ENCODE measurements at places on chromosomes 11 and 22. TPM values are rescaled to one million over a fixed set of nuclear protein-coding genes. Genes with fewer than 3 reads are reported as not detected.
A peak's percentile ranks its signal among the peaks of the same experiment; 100 is the strongest.

GRCh38 chr11:111759376-111759775 is 6.8 kb downstream of the PPP2R1B start:
- H3K27ac ChIP-seq: no peak overlapping the region
- no peak overlapping the region for H3K4me3 ChIP-seq
- no peaks in the 10 kb centered on the region for H3K27me3 ChIP-seq
- H3K4me1 ChIP-seq: peaks cover 6% of the 10 kb centered on the region
- H3K36me3 ChIP-seq: peaks cover 59% of the 10 kb centered on the region

DNA sequence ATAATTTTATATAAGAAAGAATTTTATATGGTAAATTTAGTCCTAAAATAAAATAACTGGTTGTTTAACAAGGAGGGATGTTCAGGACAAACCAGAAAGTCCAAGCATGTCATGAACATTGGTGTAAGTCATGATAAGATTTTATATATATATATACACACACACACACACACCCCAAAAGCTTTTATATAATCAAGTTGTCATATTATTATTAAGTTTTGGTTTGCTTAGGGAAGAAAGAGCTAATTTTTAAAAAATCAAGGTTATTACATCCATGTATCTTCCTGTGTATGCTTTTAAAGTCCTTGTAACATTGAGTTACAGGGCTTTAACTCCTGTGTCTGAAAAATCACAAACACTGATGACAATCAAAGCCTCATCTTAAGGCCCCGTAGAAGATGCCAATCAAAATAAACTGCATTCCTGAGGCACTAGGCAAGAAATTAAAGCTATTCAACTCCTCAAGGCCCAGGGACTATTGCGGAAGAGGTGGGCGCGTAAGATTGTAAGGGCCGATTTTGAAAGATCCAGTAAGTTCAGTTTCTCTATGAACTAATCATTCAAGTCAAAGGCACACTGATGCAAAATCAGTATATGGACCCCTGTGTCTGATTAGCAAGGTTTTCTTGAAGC is 16.8 kb downstream of the APOL6 start:
- H3K27me3 ChIP-seq: no peaks in the 10 kb centered on the region
- no peak overlapping the region for H3K27ac ChIP-seq
- no peak for DNase-seq
- H3K36me3 ChIP-seq: peaks cover 4% of the 10 kb centered on the region
- peaks cover 6% of the 10 kb centered on the region for H3K4me1 ChIP-seq

GRCh38 chr11:45994371-45995341 is 72.2 kb downstream of the LARGE2 start:
- no peak overlapping the region for H3K27ac ChIP-seq
- H3K27me3 ChIP-seq: no peaks in the 10 kb centered on the region
- no peaks in the 10 kb centered on the region for H3K4me1 ChIP-seq

GRCh38 chr22:40610329-40610850 is 26.1 kb downstream of the MRTFA start:
- no peak overlapping the region for H3K27ac ChIP-seq
- DNase-seq: no peak
- no peak overlapping the region for H3K4me3 ChIP-seq
- no peaks in the 10 kb centered on the region for H3K36me3 ChIP-seq
- no peaks in the 10 kb centered on the region for H3K27me3 ChIP-seq
- peaks cover 11% of the 10 kb centered on the region for H3K4me1 ChIP-seq

DNA sequence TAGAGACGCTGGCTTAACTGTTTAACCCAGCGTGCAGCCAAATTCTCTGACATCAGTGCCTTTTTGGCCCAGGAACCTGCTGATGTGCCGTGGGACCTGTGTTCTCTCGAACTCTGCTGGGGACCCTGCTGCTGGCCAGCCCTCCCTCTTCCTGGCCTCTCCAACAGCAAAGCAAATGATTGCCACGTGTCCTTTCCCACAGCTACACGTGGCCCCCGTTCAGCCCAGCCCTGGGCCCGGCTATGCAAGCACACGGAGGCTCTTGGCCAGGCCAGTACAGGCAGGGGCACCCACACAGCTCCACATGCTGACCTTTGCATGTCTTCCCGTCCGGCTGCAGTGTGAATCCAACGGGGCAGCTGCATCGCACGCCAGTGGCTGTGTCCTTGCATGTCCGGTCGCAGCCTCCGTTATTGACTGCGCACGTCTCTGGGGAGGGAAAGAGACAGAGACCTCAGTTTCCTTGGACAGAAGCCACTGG is 51.6 kb upstream of the TTLL12 start:
- no peaks in the 10 kb centered on the region for H3K27me3 ChIP-seq
- no peak overlapping the region for H3K27ac ChIP-seq
- no peaks in the 10 kb centered on the region for H3K4me1 ChIP-seq
- H3K4me3 ChIP-seq: no peak overlapping the region
- H3K36me3 ChIP-seq: no peaks in the 10 kb centered on the region
- no peak for DNase-seq

DNA sequence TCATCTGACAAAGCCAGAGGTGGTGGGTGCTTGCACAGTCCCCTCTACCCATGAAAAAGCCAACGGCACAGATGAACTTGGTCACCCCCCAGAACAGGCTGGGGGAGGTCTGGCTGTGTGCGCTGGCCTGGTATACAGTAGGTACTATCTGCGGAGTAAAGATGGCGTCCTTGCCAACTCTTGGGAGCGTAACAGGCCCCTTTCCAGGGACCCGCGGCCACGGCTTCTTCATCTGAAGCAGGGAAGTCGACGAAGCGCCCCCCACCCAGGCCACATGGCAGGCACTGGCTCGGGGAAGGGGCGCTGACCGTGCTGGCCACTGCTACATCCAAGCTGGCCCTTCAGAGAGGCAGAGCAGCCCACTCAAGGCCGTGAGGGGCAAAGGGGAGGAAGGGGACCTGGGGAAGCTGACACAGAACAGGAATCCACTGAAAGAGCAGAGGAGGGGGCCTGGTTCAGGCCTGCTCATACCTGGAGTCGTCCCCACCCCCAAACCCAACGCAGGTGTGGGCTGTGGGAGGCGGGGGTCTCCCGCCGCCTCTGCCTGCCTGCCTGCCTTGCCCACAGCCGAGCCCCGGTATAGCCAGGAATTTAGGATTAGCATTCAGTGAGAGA is 75.7 kb downstream of the CELSR1 start:
- H3K27me3 ChIP-seq: no peaks in the 10 kb centered on the region
- no peaks in the 10 kb centered on the region for H3K36me3 ChIP-seq
- no peak overlapping the region for H3K27ac ChIP-seq
- H3K4me3 ChIP-seq: no peak overlapping the region

DNA sequence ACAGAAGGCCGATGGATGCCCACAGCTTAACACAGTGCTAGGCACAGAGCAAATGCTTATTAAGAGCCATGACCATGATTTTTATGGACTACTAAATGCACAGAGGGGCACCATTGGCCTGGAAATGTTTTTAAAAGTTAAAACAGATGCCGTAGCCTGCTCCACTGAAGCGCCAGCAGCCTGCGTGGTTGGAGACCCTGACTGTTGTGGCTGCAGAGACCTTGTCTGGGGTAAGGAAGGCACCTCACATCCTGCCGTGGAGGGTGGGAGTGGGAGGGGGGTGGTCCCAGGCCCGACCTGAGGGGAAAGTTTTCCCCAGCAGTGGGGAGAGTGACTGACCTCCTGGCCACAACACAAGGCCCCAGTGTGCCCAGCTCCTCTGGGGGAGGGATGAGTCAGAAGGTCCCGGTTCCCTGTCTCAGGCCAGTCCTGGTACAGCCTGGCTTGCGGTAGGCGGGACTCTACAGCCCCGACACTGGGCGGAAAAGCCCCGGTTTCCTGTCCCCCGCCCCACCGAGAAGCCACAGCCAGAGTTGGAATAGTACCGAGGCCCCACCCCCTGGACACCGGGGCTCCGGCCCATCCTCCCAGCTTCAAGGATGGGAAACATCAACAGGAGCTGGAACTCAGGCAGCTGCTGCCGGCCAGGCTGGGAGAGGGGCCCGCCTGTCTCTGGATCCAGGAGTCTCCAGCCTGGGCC is 7.0 kb downstream of the CHST1 start:
- H3K27me3 ChIP-seq: peaks cover 43% of the 10 kb centered on the region
- no peak overlapping the region for H3K4me3 ChIP-seq
- H3K27ac ChIP-seq: no peak overlapping the region
- no peak for DNase-seq
- H3K36me3 ChIP-seq: no peaks in the 10 kb centered on the region
- H3K4me1 ChIP-seq: no peaks in the 10 kb centered on the region

GRCh38 chr22:42277988-42278776 is 7.7 kb upstream of the TCF20 start:
- H3K27ac ChIP-seq: no peak overlapping the region
- no peaks in the 10 kb centered on the region for H3K36me3 ChIP-seq
- H3K27me3 ChIP-seq: no peaks in the 10 kb centered on the region
- no peak overlapping the region for H3K4me3 ChIP-seq
- no peaks in the 10 kb centered on the region for H3K4me1 ChIP-seq
- DNase-seq: no peak

GRCh38 chr22:31394326-31394725 is 5.1 kb upstream of the DRG1 start:
- H3K27me3 ChIP-seq: no peaks in the 10 kb centered on the region
- no peak for DNase-seq
- no peak overlapping the region for H3K4me3 ChIP-seq

DNA sequence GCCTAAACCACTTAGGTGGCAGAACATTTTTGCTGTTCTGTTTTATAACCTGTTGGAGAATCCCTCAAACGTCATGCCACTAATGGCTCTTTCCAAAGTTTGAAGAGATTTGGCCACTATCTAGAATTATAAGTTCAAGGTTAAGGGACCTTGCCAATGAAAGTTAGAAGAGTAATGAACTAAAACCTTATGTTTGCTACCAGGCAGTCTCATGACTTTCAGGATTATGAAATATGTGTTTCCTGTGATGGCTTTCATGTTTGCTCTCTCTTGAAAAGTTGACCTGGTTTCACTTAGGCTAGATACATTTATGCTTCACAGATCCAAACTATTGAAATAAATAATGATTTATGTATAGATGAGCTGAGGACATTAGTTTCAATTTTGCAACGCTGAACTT is 340.0 kb downstream of the LRRC4C start:
- no peaks in the 10 kb centered on the region for H3K36me3 ChIP-seq
- no peak for DNase-seq
- no peaks in the 10 kb centered on the region for H3K4me1 ChIP-seq
- no peak overlapping the region for H3K27ac ChIP-seq

DNA sequence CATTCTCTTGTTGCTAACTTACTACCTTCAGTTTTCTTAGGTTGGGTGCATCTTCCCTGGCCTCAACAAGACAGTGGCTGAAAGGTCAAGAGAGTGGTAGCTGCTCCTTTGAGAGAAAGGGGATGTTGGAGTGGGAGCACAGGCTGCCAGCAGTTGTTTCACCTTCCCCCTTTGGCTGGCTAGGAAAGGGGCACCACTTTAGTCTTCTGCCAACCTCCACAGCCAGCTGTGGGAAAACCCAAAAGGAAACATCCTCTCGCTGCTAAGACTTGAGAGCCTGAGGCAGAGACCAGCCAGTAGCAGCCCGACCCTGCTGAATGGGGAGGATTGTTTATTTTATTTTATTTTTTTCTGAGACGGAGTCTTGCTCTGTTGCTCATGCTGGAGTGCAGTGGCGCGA is 34.4 kb downstream of the MARK2 start:
- peaks cover 47% of the 10 kb centered on the region for H3K4me1 ChIP-seq
- no peaks in the 10 kb centered on the region for H3K36me3 ChIP-seq
- no peaks in the 10 kb centered on the region for H3K27me3 ChIP-seq
- H3K4me3 ChIP-seq: no peak overlapping the region

DNA sequence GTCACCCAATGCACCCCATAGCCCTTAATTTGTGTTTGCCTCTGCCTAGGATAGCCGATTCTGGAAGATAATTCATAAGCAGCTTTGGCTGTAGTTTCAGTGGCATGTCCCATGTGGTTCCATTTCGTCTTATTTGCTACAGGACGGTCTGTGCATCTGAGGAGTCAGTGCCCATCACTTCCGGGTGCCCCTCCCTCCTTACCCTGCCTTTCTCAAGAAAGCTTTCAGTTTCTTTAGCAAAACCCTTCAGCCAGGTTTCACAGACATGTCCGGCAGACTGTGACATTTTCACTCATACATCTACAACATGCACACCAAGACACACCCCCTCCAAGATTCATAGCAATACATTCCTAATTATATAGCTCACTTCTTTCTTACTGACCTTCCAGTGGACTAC is 14.3 kb downstream of the TP53AIP1 start:
- no peak overlapping the region for H3K27ac ChIP-seq
- H3K36me3 ChIP-seq: no peaks in the 10 kb centered on the region
- DNase-seq: no peak
- no peaks in the 10 kb centered on the region for H3K27me3 ChIP-seq
- 0 out of 2 replicates have a peak, but pooled peaks cover 6% of the 10 kb centered on the region for H3K4me1 ChIP-seq

GRCh38 chr11:61880031-61880430 is 11.3 kb downstream of the FADS3 start:
- H3K27ac ChIP-seq: no peak overlapping the region
- no peak overlapping the region for H3K4me3 ChIP-seq
- no peak for DNase-seq
- no peaks in the 10 kb centered on the region for H3K4me1 ChIP-seq
- H3K27me3 ChIP-seq: no peaks in the 10 kb centered on the region
- no peaks in the 10 kb centered on the region for H3K36me3 ChIP-seq

DNA sequence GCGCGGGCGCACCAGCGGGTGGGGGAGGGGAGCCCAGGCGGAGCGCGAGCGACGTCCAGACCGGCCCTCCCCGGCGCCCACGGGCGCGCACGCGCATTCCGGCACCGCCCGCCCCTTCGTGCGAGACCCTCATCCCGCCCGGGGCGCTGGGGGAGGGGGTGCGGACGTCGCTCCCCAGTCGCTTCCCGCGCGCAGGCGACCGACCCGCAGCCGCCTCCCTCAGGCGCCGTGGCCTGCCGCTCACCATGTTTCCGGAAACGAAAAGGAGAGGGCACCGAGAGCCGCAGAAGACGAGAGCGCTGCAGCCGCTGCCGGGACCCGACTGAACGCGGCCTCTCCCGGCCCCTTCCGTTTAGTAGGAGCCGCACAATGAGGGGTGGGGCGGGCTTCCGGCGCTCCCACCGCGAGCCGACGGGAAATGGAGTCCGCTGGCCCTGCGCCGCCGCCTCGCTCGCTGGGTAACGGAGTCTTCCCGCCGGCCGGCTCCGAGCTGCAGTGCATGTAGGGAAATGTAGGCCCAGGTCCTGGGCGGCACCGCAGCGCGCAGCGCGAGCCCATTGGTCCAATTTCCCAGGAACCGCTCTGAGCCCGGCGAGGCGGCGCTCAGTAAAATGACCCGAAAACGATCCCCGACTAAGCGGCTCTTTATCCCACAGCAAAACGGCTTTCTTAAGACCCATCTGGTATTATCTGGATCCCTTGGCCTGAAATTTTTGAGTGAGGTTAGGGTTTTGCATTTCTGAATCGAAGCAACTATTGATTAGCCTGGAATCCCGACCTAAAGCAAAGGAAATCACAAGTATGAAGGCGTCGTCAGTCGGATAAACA is at the start of gene CFL1:
CFL1 (minus strand) TSS at position 328 of the 828 bp plus-strand sequence; CDS start at position 247, 81 bp downstream.
- no peaks in the 10 kb centered on the region for H3K27me3 ChIP-seq
- peak; percentile 99 for DNase-seq
- peaks cover 42% of the 10 kb centered on the region for H3K4me1 ChIP-seq
- peak within 1 kb of the TSS; percentile 79 for H3K4me3 ChIP-seq
- H3K36me3 ChIP-seq: peaks cover 37% of the 10 kb centered on the region

Gene MS4A14
- 0.07 TPM for total RNA-seq

Gene HORMAD2
- total RNA-seq: not detected

Gene SLC25A18
- total RNA-seq: 0.22 TPM

Gene MS4A2
- total RNA-seq: not detected
